T-cell (primary cell): ENCODE measurements at places on chromosomes 6 and 20.
A peak's percentile ranks its signal among the peaks of the same experiment; 100 is the strongest.

DNA sequence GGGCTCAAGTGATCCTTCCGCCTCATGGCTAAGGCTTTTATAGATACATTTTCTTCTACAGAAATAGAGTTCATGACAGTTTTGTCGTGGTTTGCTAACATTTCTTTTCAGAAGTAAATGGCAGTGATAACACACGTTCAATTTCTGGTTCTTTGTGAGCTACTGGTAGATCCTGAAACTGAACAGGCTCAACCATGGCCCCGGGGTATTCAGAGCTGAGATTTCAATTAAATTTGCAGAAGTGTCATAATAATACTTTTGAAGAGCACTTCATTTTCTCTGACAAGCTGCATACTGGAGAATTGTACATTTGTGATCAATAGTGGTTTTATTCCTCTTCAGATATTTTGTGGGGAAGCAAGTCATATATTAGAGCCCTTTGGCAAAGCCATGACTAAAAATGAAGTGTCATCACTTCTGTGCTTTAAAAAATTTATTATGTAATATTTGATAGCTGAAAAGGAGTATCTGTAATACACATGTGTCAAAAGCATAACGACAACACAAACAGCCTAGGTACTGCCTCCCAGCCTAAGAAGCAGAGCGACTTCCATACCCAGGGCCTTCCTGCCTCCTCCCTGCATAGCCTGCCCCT lies 84.3 kb upstream of the SCP2D1 start:
- DNase-seq = no peak

- no peak for DNase-seq
These were observed 20.1 kb downstream of the TRIM27 start for GRCh38 chr6:28903686-28904085.

GRCh38 chr6:81985191-81985590 lies 232.7 kb upstream of the TENT5A start:
- no peak for DNase-seq

DNA sequence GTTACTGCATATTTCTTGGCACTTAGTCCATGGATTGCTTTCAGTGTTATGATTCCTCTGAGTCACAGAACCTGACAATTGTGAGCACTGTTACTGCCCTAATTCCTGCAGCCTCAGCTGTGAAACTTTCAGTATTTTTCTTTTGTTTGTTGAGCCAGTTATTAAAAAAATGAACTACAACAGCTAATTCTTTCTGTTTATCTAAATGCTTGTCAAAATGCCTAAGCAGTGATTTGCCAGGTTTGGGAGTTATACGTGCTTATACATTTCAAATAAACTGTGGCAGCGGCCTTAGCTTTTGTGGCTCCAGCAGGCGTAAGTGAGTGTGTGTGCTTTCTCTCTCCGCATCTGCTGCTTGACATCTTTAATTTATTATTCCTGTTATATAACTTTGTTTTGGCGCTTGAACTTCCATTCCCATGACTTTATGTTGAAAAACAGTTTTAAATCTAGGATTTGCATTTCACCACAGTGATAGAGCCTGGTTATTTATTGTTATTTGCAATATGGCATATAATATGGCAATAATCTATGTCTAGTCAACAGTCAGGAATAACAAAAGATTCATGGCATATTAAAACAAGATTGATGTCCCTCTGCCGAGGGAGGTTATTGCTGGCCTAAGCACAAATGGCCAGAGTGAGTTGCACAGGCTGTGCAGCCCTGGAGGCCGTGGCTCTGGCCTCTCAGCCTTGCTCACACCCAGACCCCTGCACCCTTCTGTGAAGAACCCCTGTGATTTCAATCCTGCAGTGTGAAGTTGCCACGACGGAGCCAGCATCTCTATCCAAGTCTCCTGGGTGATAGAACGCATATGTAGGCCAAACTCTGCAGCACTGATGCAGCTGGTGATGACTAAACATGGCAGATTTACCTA lies 303.4 kb downstream of the THBS2 start:
- no peak for DNase-seq

DNA sequence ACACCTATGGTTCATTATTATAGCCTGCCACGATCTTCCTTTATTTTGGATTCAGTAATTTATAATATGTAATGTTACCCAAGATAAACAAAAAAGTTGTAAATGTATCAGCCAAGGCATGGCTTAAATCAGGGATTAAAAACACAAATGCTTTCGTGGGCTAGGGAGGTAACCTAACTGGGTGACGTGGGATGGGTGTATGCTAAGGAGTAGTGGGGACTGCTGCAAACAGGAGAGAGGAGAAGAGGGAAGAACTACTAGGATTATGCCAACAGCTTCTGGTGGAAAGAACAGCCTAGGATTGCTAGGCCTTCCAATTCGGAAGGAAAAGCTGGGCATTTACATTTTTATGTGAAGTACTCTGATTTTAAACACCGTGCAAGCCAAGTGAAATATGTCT lies 244.8 kb upstream of the POU3F2 start:
- DNase-seq = no peak

GRCh38 chr6:55882718-55883569 lies 7.6 kb upstream of the BMP5 start:
- no peak for DNase-seq

DNA sequence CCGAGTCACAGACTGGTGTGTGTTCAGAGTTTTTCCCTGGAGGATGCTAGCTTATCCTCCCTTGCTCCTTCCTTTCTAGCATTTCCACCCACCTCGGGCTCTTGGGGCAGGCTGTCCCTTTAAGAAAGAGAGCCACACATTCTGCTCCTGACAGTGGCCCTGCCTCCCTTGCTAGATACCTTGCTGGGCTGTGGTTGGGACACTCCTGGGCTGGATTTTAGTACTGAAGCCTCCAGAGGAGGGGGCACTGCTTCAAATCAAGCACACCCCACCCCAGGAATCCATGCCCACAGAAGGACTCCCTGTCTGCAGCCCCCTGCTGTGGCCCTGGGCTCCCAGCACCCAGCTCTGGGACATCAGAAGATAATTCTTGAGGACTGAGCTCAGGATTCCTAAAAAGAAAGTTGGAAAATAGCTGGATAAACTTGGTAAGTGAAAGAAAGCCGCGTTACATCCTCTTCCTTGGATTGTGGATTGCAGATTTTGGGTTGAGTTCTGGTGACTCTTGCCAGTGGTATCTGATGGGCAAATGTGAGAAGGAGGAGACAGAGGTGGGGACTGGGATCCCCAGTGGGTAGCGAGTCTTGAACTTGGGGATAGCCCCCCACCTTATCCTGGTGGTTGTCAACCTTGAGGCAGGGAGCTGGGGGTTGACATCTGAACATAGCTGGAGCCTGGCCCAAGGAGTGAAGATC lies 29.0 kb downstream of the DAAM2 start:
- no peak for DNase-seq

DNA sequence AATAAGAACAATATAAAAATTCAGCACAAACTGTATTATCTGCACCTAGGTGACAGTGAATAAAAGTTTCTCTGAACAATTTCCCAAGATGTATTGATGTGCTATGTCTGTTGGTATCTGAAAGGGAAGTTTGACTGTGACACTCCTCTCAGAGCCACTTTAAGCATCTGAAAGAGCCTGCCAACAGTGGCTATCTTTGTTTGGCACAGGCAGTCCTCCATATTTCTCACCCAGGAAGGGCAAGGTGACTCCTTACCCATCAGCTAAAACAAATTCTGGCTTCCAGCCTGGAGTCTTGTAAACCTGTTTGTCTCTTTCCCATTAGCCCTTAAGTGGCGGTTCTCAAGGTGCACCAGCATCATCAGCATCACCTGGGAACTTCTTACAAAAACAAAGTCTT lies 122.4 kb upstream of the VGLL2 start:
- DNase-seq = no peak

- no peak for DNase-seq
These were observed 43.1 kb downstream of the BLTP3A start for GRCh38 chr6:34834789-34835518.

- no peak for DNase-seq
These were observed 98.3 kb downstream of the ELOVL5 start for GRCh38 chr6:53250176-53251032.

- no peak for DNase-seq
These were observed 199.3 kb downstream of the LRFN2 start for GRCh38 chr6:40387871-40388264.

- DNase-seq = no peak
These were observed 246.2 kb upstream of the NRSN1 start for GRCh38 chr6:23879816-23880215.

GRCh38 chr20:14142171-14142570 lies 146.9 kb downstream of the MACROD2 start:
- DNase-seq = no peak

- DNase-seq = no peak
These were observed 29.5 kb upstream of the SULF2 start for GRCh38 chr20:47814632-47815415.

GRCh38 chr6:52089758-52090348 lies 2.4 kb upstream of the PKHD1 start:
- DNase-seq = no peak

DNA sequence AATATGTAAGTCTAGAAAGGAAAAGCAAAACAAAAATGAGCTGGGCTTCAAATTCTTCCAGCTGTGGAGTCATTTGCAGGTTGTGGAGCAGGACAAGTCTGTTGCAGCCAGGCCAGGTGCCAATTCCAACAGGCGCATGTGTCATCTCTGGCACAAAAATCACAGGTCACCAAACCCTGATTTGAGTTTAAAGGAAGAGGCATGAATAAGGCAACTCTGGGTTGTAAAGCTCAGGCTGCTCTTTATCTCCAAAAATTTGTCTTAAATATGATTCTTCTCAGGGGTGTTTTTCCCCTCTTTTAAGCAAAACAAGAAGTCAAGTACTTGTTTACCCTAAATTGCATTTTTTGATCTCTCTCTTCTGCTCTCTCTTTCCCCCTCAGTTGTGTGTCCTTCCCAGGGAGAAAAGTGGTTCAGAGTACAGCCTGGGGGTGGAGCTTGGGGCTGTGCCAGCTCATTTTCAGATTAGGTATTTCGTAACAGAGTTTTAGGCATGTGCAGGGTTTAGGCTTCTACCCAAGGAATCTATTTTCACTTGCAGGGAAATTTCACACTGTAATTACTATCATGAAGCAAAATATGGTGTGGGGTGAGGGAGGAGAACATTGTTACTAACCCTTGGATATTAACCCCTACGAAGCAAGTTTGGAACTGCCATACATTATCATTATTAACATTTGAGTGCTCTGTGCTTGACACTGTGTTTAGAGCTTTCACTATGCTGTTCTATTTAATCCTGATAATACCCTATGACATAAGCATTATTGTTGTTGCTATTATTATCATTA lies 8.3 kb upstream of the NCOA3 start:
- DNase-seq = peak; percentile 16

DNA sequence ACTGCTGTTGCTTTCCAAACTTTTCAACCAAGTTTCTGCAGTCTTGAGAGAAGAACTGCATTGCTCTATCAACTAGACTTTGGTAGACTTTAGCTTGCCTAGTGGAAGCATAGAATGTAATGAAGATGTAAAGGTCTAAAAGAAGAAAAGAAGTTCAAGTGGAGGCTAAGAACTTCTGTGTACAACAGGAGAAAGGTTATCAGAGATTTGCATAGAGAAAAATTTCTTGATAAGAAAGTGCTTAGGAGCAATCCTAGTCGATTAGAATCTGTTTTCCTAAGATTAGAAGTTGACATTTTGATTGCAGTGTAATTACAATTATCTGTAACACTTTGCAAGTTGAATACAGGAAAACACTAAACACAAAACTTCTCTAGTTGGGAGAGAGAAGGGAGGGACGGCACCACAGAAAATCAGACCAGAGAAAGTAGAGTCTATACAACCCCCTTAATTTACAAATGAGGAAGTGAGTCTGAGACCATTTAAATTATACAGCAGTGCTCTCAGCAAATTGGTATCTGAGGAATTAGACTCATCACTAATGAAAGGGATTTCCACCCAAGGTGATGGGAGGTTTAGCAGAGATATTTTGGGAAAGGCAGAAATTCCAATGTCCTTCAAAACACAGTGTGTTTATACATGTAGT lies 194.3 kb upstream of the MARCKS start:
- DNase-seq = no peak

DNA sequence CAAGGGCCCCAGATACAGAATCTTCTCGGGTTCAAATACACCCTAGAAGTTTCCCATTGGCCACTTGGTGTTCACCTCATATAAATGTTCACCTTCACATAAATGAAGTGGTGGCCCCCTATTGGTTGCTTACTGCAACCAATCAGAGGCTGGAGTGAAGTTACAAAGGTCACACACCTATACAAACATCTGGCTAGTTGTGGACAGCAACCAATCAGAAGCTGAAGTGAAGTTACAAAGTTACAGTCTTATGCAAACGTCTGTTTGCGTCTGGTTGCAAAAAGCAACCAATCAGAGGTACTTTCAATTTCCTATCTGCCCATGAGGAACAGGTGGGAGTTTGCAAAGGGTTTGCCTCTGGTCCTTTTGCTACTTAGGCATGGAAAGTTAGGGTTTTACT lies 206.5 kb upstream of the BMP2 start:
- DNase-seq = no peak

GRCh38 chr6:166830891-166831363 lies 125.4 kb downstream of the RNASET2 start:
- DNase-seq = no peak

DNA sequence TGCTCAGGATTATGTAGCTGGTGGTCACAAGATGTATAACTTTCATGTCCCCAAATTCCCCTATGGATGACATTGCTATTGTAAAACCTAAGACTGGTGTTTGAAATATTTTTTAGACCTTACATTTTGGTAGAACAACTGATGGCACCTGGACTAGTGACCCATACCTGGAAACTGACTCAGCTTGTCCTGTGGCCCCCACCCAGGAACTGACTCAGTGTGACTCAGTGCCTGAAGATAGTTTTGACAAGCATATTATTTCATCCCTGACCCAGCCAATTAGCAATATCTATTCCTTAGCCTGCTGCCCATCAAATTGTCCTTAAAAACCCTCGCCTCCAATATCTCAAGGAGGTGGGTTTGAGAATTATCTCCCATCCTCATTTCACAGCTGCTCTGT lies 90.9 kb upstream of the GRIK2 start:
- DNase-seq = no peak

DNA sequence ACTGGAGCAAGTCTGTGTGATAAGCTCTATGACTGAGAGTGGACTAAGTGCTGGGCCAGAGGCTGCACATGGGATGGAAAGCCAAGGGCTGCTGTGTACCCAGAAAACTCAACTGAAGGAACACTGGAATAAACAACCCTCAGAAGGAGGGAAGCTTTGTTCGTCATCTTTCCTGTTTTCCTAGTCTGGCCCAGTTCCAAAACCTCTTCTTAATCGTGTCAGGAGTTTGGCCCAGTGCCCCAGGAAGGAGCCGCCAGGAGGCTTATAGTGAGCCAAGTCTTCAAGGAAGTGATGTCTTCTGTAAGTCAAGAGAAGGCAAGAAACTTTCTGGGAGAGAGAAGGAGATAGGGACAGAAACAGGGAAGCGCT lies 23.3 kb upstream of the TOP1 start:
- DNase-seq = no peak

GRCh38 chr6:47254906-47255305 lies 54.8 kb downstream of the TNFRSF21 start:
- DNase-seq = no peak

DNA sequence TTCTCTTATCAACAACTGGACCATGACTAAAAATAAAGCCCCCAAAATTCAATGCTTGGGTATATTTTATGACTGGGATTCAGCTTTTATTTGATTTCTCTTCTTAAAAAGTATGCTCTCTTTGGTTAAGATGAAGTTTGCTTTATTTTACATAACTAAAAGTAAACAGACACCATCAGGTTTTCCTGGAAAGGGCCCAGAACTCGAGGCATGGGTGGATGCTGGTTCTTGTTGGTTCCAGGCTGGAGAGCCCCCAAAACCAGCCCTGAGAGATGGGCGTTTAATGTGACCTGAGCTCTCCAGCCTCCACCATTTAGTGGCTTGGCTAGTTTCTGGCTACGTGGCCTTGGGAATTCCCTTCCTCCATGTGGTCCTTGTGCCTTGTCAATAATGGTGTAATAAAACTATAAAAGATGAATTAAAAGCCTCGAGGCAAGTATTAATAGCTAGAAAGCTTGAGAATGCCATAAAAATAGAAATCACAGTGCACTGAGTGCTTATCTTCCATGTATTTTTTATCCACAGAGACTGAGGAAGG lies 34.1 kb downstream of the BANF2 start:
- DNase-seq = no peak
